ENCODE measurements at places on chromosomes 13 and 19.

- DNase-seq: no peak
Observed at GRCh38 chr19:48990400-48990799, 2.7 kb downstream of the GYS1 start.

GRCh38 chr13:98291658-98292057, 114.6 kb upstream of the RNF113B start:
- DNase-seq: no peak

GRCh38 chr13:21733475-21734263, 62.8 kb downstream of the FGF9 start:
- DNase-seq: no peak

GRCh38 chr13:35552172-35552844, 75.8 kb upstream of the MAB21L1 start:
- no peak for DNase-seq

GRCh38 chr19:38024992-38025908, 118.2 kb downstream of the SIPA1L3 start:
- no peak for DNase-seq

- DNase-seq: no peak
Observed at GRCh38 chr19:30130356-30131122, 188.5 kb downstream of the URI1 start.
